ENCODE measurements at places on chromosomes 7 and 10.
A peak's percentile ranks its signal among the peaks of the same experiment; 100 is the strongest.

DNA sequence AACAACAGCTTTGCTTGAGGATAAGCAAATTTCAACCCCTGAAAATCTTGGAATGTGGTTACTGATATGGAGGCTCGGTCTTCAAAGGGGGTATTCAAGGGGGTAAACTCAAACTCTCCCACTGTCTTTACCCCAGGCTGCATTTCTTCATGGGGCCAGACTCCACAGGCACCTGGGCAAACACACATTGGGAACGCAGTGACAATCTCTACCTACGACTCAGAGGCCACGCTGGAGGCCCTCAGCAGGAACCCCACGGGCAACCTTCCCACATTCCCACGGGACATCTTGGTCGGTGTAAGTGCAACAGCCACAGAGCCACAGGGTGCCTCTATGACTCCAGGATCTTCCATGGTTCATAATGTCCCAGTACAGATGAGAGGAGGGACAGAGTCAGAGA is 2.2 kb upstream of the INSIG1 start:
- no peak for DNase-seq

DNA sequence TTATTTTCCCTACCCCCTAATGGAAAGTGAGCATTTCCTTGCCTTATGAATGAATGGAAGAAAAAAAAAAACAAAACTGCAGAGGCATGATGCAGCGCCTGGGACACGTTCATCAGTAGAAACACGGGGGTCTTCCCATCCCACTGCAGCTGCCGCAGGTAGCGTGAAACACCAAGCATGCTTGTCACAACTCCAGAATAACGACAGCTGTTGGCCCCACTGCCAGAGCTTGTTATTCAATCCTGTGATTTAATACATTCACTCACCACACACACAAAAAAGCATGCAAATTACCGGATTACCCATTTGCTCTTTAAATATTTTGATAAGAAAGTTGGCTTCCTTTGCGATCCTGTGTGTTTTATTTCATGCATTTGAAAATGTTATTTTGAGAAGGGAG is 48.4 kb upstream of the GNA12 start:
- no peak for DNase-seq

DNA sequence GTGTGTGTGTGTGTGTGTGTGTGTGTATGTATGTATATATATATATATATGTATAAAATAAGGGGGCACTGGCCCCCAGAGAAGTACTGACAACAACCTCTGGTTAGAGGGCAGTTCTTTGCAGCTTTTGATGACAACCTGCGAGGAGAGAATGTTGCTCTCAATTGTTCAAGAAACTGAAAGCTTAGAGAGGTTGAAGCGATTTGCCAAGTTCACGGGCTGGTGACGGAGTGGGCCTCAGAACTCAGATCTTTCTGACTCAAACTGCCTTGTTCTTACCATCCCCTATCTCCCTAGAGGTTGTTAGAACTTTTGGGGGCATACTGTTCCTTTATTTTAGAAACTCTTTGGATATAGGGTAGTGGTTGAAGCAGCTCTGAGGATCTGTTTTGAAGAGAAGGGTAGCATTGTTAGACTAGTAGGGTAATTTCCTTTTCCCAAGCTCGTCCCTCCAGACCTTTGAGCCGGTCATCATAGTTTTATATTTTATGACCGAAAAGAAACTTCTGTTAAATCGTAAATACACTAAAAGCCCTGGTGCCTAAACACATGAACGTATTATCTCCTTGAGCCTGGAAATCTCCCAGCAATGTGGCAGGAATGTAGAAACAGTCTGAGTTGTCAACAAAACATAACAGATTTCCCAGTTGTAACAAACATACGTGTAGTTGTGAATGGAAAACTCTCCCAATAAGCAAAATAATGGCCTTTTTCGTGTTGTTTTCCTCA is 541.7 kb upstream of the GALNT17 start:
- DNase-seq, result no peak

GRCh38 chr10:7525314-7526016 is 114.6 kb upstream of the SFMBT2 start:
- peak; percentile 86 for DNase-seq

- no peak for DNase-seq
Observed at GRCh38 chr7:91811236-91811635, 69.3 kb downstream of the MTERF1 start.

DNA sequence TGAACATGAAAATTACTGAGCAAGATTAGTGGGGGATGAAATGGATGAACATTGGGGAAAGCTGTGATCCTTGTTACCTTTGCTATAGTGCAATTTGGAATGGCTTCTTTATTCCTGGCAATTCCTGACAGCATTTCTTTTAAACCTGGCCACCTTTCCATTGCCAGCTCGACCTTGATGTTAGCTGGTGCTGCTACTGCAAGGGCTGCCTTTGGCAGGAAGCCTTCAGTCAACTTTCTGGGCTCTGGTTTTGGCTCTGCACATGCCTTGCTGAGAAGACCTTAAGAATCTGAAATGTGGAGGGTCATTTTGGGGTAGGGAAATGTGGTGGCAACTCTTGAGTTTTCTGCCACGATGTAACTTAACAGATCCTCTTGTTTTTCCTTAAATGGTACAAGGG is 64.7 kb downstream of the KAT6B start:
- DNase-seq, result no peak

GRCh38 chr10:70889291-70889690 is 926 bp upstream of the PCBD1 start:
- no peak for DNase-seq

GRCh38 chr10:125037145-125037877 is 95.4 kb downstream of the ZRANB1 start:
- no peak for DNase-seq

- DNase-seq, result no peak
Observed at GRCh38 chr7:101506531-101506930, 122.6 kb downstream of the MYL10 start.

DNA sequence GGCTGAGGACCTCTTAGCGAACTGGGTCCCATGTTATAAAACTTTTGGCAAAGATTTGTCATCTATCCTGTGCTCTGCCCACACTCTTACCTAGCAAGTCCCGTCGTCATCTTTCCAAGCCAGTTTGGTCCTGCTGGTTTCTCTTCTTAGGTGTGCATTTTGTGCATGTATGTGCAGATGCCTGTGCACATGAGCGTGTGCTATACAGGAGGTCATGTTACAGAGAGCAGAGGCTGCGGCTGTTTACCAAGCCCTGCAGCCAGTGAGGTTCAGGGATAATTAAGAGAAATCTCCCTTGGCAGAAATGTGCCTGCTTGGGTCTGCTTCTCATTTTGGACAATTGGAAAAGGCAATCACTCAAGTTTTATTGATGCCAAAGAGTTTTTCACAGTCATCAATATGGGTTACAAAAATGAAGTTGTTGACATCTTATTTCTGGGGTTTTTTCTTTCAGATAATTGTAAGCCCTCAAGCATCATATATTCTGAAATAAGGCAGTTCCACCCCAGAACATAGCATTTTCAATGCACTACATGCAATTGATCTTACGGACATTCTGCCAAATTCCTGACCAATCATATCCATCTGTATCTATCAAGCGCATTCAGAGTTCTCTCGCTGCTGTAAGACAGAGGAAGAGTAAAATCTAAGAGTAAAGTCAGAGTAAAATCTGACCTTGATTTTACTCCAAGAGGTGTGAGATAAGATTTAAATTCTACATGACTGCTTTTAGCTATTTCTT is 361.4 kb upstream of the ZNF32 start:
- DNase-seq, result no peak

DNA sequence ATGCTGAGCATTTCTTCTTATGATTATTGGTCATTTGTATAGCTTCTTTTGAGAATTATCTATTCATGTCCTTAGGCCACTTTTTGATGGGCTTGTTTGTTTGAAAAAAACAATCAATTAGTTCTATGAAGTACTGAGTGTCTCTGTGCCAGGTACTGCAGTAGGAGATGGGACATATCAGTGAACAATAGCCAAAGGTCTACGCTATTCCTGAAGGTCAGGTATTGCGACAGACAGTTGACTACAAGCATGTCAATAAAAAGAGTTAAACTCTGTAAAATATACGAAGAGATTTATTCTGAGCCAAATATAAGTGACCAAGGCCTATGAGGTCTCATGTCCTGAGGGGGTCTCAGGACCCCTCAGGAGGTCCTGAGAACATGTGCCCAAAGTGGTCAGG is 122.1 kb upstream of the NFE2L3 start:
- DNase-seq, result no peak

GRCh38 chr7:73779517-73779916 is 9.4 kb upstream of the CLDN3 start:
- no peak for DNase-seq

DNA sequence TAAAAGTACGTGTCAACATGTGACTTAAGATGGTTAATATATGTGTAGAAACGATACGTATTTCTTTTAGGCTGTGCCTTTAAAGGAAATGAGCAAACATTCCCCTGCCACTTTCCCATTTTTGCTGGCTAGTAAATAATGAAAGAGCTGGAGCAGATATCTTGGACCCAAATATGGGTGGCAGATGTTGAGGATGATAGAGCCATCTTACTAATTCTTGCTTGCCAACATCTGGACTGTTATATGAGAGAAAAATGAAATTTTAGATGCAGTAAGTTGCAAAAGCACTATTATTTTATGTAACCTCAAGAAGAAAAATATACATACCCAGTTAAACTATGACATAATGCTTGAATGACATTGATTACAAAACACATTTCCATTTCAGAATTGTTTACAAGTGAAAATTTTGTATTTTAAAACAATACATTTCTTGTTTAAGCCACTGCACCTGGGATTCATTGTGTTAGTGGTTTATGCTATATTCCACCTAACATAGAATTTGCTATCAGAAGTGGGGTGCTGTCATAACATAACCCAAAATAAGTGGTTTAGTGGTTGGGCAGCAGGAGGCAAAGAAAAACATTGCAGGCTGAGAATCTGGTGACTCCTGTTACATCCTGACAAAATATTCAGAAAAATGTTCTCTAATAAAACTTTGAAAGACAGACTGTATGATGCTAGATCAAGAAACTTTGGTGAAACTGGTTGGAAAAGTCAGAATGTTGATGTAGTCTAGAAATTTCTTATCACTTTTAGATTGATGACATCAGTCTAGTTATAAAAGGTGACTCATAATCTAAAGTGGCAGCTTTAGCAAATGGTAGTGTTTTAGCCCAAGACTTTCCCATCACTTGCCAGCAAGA is 305.0 kb downstream of the PTEN start:
- no peak for DNase-seq

DNA sequence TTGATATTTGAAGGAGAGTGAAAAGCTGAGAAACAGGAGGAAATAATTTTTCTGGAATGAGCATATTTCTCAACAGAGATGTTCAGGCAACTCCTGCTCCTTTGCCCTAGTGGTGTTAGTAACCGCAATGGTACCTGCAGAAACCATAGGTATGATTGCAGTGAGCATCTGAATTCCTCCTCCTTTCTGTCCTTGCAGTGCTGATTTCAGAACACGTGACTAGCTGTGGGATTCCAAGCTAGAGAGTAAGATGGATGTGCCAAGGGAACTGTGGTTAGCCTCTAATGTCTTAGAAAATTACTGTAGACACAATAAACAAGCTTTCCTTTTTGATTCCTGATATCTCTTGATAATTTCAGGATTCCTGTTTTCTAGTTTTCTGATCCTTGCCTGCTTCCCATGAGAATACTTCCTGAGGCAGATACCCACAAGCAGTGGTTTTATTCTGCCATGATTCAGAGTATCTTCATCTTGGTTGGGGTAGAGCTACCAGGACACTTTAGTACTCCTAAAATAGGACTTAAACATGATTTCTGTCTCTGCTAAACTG is 27.5 kb downstream of the LRGUK start:
- DNase-seq, result no peak

DNA sequence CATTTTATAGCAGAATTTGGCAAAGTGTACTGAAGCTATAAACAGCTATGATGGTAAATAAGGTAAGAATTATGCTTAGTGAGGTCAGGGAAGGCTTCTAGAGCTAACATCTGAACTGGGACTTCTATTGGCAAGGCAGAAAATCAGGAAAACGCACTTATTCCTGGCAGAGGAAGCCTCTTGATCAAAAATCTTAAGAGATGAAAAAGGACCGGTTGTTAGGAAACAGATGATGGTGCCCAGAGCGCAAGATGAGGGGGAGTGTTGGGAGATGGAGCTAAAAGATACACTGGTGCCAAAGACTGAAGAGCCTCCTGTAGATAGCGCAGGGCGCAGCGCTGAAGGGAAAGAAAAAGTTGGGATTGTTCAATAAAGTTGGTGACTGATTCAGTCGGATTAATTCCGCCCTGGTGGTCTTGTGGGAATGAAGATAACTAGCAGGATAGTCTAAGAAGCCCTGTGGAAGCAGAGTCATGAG is 550 bp upstream of the CALU start:
- DNase-seq, result no peak

GRCh38 chr7:135840591-135840990 is 92.0 kb upstream of the FAM180A start:
- DNase-seq, result no peak

- DNase-seq, result no peak
Observed at GRCh38 chr10:13784067-13784466, 197.3 kb downstream of the PRPF18 start.

DNA sequence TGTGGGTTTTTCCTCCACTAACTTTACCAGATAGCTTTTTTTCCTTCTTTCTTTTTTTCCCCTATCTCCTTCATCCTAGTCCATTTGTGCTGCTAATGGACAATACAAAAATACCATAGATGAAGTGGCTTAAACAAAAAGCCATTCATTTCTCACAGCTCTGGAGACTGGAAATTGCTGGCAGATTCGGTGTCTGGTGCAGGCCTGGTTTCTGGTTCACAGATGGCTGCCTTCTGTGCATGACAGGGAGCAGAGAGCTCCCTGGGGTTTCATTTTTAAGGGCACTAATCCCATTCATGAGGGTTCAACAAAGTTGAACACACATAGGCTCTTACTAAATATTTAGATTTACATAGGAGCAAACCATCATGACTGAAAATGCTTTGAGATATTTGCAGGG is 467.4 kb downstream of the TYW1 start:
- no peak for DNase-seq

DNA sequence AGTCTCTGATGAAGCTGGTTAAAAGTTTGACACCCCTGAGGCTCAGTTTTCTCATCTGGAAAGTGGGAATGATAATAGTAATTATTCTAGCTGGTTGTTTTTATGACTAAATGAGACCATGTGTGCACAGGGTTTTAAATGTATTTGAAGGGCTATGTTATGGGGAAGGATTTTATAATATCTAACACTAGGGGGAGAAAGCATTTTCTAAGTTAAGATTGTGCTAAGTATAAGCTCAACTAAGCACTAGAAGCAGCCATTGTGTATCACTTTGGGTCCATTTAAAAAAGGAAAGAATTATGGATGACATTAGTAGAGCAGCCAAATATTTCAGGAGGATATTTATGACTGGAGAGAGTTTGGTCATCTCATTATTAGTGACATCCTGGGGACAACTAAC is 49.5 kb upstream of the CREB5 start:
- DNase-seq, result no peak

DNA sequence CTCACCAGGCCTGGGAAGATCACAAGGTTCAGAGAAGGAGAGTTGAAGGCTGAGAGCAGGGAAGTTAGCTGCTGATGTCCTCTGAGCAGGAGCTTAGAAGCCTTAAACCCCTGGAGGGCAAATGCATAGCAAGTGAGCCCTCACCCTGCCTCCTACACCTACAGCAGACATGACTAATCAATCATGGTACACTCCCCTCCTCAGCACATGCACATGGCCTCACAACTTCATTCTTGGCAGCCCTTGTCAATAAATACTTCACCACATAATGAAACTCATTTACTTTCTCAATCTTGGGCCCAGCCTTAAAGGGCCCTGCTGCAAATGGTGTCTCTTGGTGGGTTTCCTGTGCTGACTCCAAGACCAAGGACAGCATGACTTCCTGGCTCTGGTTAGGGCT is 12.9 kb downstream of the MMRN2 start:
- DNase-seq, result no peak
